SK-N-SH (cell line): ENCODE measurements at places on chromosomes 1 and 21. TPM values are rescaled to one million over a fixed set of nuclear protein-coding genes. Genes with fewer than 3 reads are reported as not detected.

DNA sequence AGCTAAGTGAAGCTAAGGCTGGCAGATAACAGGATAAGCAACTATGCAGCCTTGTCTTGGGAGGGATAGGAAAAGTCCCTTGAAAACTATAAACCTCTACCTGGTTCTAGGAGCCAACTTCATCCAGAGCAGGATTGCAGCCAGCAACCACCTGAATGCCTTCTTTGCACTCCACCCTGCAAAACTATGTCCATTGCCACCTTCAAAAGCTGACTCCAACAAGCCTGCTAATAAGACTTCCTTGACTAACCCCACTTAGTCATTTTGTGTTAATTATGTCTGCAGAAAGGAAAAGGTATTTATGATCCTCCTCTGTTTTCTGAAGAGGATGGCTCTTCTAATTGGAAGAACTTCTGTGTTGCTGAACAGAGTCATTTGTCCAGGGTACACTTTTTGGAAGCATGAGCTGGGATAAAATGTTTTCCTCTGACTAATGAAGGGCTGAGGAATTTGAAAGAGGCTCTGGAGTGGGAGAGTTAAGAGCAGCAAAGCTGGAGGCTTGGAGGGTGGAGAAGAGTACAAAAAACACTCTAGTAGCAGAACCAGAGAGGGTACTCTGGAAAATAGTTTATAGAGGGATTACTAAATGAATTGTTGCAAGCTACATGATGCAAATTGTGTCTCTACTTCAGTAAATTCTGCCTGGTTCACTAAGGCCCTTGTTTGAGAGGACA is 9.6 kb upstream of the RIMKLA start:
- H3K36me3 ChIP-seq: no peaks in the 10 kb centered on the region
- H3K27me3 ChIP-seq: peaks cover 3% of the 10 kb centered on the region; the same call in 1 of the 2 replicates
- H3K4me1 ChIP-seq: no peaks in the 10 kb centered on the region

DNA sequence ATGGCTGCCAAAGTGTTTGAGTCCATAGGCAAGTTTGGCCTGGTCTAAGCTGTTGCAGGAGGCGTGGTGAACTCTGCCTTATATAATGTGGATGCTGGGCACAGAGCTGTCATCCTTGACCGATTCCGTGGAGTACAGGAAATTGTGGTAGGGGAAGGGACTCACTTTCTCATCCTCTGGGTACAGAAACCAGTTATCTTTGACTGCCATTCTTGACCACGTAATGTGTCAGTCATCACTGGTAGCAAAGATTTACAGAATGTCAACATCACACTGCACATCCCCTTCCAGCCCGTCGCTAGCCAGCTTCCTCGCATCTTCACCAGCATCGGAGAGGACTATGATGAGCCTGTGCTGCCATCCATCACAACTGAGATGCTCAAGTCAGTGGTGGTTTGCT is 215.8 kb upstream of the JUN start:
- no peaks in the 10 kb centered on the region for H3K4me1 ChIP-seq
- H3K4me3 ChIP-seq: no peak overlapping the region
- H3K27ac ChIP-seq: no peak overlapping the region
- H3K27me3 ChIP-seq: no peaks in the 10 kb centered on the region

DNA sequence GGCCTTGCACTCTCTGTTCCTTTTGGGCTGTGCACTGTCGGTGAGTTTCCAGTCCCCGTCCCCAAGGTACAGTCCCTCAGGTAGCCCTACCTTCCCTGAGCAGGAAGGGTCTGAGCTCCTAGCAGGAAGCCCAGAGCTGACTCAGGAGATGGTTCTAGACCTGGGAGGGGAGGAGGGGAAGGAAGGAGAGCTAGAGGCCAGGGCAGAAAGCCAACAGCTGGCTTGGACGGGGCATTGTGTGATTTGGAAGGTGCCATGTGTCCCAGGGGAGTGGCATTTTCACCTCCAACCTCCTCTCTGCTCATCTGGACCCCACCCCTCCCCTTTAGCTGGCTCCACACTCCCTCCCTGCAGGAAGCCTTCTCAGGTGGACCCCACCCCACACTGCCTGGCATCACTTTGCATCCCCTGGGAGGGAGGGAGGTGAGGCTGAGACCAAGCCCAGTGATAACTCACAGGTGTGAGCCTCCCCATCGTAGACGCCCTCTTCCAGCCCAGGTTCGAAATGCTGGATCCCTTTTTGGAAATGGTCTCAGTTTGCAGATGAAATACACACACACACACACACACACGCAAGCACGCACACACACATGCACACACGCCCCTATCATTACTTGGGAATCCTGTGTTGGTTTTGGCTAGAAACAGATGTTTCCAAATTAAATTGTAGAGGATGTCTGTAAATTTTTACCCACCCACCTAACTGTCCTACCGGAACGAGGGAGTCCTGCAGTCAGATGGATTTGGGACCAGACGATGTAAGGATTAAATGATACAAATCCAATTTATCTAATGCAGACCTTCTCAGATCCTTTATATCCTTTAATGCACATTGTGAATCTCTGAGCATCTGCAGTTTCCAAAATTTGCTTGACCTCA is 19.7 kb upstream of the IFNLR1 start:
- no peaks in the 10 kb centered on the region for H3K4me1 ChIP-seq
- H3K36me3 ChIP-seq: no peaks in the 10 kb centered on the region
- H3K27ac ChIP-seq: no peak overlapping the region
- DNase-seq: no peak
- H3K27me3 ChIP-seq: no peaks in the 10 kb centered on the region; the same call in 1 of the 2 replicates

- peaks cover 11% of the 10 kb centered on the region; the same call in 1 of the 2 replicates for H3K4me1 ChIP-seq
- no peak overlapping the region for H3K4me3 ChIP-seq
- H3K36me3 ChIP-seq: no peaks in the 10 kb centered on the region
- no peak overlapping the region for H3K27ac ChIP-seq
Observed at GRCh38 chr1:29673669-29674626, 437.6 kb downstream of the PTPRU start.

DNA sequence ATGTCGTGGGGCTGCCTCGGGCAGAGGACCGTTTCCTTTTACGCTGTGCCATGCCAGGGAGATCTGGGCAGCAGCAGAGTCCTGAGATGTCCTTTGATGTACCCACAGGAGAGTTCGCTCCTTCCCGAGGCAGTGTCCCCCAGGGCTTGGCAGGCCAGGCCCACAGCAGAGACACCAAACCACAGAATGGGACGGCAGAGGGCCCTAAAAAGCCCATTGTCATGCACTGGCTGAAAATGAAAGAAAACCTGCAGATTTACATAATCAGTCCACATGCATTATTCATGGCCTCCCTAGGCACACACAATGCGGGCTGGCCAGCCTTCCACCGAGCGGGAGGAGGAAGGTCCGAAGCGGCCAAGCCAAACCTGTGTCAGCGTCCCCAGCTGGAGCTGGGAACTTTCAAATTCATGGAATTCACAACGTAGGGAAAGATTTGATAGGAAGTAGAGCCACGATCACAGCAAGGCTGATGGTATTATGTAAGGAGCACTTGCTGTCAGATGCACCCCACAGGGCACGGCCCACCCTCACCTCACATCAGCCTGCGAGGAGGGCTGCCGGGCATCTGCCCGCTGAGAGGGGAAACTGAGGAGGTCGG is 25.3 kb upstream of the EFHD2 start:
- H3K27me3 ChIP-seq: no peaks in the 10 kb centered on the region
- H3K27ac ChIP-seq: peak overlapping the region; percentile 39
- H3K36me3 ChIP-seq: no peaks in the 10 kb centered on the region
- peak; percentile 75 for DNase-seq
- H3K4me1 ChIP-seq: peaks cover 20% of the 10 kb centered on the region; the same call in 1 of the 2 replicates
- no peak overlapping the region for H3K4me3 ChIP-seq

DNA sequence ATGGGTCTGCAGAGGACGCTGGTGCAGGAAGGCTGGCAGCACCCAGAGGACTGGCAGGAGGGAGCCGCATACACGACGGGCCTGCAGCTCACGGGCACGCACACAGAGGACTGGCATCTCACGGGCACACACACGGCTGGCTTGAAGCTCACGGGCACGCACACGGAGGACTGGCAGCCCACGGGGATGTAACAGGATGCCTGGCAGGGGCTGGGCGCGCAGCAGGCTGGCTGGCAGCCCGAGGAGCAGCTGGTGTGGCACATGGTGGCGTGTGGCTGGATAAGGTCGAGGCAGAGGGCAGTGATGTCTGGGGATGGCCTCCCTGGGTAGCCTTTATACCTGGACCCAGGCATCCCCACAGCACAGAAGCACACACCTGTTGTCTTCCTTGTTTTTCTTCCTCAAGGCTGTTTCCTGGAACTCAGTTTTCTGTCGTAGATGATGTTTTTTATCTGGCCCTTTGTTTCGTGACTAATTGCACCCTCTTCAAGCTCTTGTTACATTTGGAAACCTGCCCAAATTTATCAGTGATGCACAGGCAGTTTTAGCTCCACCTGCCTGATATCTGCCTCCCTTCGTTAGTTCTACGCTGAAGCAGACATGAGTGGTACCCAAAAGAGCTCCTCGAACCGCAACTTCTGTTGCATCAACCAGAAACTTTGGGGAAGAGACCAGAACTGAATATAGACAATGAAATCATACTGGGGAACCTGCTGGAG is at the start of gene KRTAP12-1:
Gene KRTAP12-1 (minus strand): TSS at position 303 of the 719 bp plus-strand sequence. CDS start 40 bp downstream, at position 263.
- peaks cover 37% of the 10 kb centered on the region for H3K27me3 ChIP-seq
- H3K36me3 ChIP-seq: no peaks in the 10 kb centered on the region
- H3K27ac ChIP-seq: no peak within 1 kb of the TSS
- DNase-seq: no peak

GRCh38 chr1:212305342-212305741 is 20.1 kb downstream of the PPP2R5A start:
- no peaks in the 10 kb centered on the region for H3K4me1 ChIP-seq
- no peaks in the 10 kb centered on the region for H3K27me3 ChIP-seq

- H3K4me3 ChIP-seq: no peak overlapping the region
- H3K27ac ChIP-seq: no peak overlapping the region
- peaks cover 12% of the 10 kb centered on the region for H3K4me1 ChIP-seq
- no peaks in the 10 kb centered on the region for H3K36me3 ChIP-seq
- no peak for DNase-seq
Observed at GRCh38 chr1:9444532-9444931, 94.7 kb upstream of the SLC25A33 start.

GRCh38 chr1:46424730-46425129 is 30.6 kb downstream of the FAAH start:
- H3K36me3 ChIP-seq: no peaks in the 10 kb centered on the region
- DNase-seq: no peak
- no peaks in the 10 kb centered on the region for H3K4me1 ChIP-seq
- no peak overlapping the region for H3K27ac ChIP-seq
- no peak overlapping the region for H3K4me3 ChIP-seq
- H3K27me3 ChIP-seq: peaks cover 9% of the 10 kb centered on the region

DNA sequence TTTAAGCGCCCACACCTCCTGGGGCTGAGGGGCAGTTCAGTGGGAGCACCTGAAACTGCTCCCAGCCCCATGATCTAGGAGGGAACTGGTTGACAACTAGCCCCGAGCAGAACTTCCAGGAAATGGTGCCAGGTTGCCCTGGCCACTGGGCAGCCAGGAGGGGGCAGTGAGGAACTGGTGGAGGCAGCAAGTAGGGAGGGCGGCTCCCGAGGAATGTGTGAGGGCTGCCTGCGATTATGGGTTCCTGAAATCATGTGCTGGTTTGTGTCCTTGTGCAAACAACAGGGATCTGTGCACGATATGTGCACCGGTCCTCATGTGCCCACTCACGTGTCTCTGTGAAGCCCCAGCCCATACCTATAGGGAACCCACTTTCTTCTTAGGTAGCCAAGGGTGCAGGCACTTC is 9.9 kb downstream of the GPR3 start:
- no peaks in the 10 kb centered on the region for H3K4me1 ChIP-seq
- peaks cover 15% of the 10 kb centered on the region; the same call in 1 of the 2 replicates for H3K36me3 ChIP-seq
- H3K4me3 ChIP-seq: no peak overlapping the region

DNA sequence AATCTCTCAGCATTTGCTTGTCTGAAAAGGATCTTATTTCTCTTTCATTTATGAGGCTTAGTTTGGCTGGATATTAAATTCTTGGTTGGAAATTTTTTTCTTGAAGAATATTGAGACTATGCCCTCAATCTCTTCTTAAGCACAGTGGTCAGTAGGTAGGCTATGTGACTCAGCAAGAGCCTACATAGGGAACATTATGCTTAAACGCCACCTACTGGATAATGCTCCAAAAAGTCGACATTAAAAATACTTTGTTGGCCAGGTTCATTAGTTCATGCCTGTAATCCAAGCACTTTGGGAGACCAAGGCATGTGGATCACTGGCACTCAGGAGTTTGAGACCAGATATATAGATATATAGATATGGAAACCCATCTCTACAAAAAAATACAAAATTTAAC is 678.0 kb upstream of the USP24 start:
- no peaks in the 10 kb centered on the region for H3K36me3 ChIP-seq
- H3K4me3 ChIP-seq: no peak overlapping the region
- no peak overlapping the region for H3K27ac ChIP-seq
- peaks cover 1% of the 10 kb centered on the region for H3K4me1 ChIP-seq
- DNase-seq: no peak

- H3K4me3 ChIP-seq: no peak overlapping the region
- DNase-seq: no peak
- H3K27me3 ChIP-seq: peaks cover 5% of the 10 kb centered on the region
- no peak overlapping the region for H3K27ac ChIP-seq
Observed at GRCh38 chr1:154899041-154899440, 29.0 kb upstream of the KCNN3 start.

DNA sequence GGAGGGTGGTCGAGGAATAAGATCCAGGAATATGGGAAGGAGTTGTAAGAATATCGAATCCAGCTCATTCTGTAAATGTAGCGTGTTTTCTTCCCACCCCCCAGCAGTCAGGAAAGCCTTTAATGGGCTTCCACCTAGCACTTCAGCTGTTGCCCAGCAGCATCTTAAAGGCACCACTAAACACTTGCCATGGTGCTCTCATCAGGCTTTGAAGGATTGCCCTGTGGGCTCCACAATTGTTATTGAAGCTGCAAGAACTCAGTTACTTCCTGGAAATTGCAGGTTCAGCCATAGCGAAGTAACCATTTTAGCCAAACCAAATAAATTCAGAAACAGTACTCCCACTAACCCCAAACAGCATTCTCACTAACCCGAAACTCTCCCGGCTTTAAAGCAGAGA is 511.2 kb downstream of the PLPP3 start:
- 0 out of 2 replicates have a peak, but pooled peaks cover 4% of the 10 kb centered on the region for H3K4me1 ChIP-seq
- H3K27me3 ChIP-seq: no peaks in the 10 kb centered on the region
- no peaks in the 10 kb centered on the region for H3K36me3 ChIP-seq
- no peak overlapping the region for H3K4me3 ChIP-seq
- H3K27ac ChIP-seq: peak overlapping the region; percentile 47
- DNase-seq: no peak

- no peak overlapping the region for H3K27ac ChIP-seq
- DNase-seq: peak; percentile 88
- H3K36me3 ChIP-seq: no peaks in the 10 kb centered on the region
- no peak overlapping the region for H3K4me3 ChIP-seq
- H3K27me3 ChIP-seq: no peaks in the 10 kb centered on the region
Observed at GRCh38 chr1:204975568-204976235, 67.3 kb upstream of the CNTN2 start.

GRCh38 chr1:15391366-15391765 is 18.3 kb upstream of the EFHD2 start:
- H3K27me3 ChIP-seq: no peaks in the 10 kb centered on the region
- no peak overlapping the region for H3K4me3 ChIP-seq
- H3K36me3 ChIP-seq: no peaks in the 10 kb centered on the region

DNA sequence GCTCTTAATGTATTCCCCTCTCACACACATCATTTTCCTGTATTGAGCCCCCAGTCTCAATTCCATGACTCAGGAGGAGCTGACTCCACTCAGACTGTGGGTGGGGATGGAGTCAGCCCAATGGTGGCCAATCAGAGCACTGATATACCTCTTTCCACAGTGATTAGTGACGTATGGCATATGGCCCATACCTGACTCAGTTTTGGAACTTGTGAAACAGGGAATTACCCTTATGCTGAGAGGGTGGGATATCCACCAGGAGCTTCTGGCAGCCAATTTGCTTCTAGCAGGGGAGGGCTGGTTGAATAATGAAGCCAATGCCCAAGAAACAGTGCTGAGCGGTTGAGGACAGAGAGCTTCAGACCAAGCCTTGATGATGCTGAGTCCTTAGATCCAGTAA is 86.4 kb upstream of the SPATA6 start:
- no peaks in the 10 kb centered on the region for H3K36me3 ChIP-seq
- H3K27me3 ChIP-seq: no peaks in the 10 kb centered on the region
- H3K4me3 ChIP-seq: no peak overlapping the region

CD84 gene
- polyA plus RNA-seq: not detected in 2 replicates

ALX3 gene
- not detected in 2 replicates for polyA plus RNA-seq

CA14 gene
- 0.08 and 0.16 TPM in 2 replicates for polyA plus RNA-seq

GPR25 gene
- polyA plus RNA-seq: not detected in 2 replicates

NHLH1 gene
- polyA plus RNA-seq: 0.16 and 0.18 TPM in 2 replicates
